Frontal cortex (tissue), 4 donors: ENCODE measurements at places on chromosomes 1 and 21. TPM values are rescaled to one million over a fixed set of nuclear protein-coding genes. Genes with fewer than 3 reads are reported as not detected.

Gene CHRNB2
- 17.9 TPM for total RNA-seq

Gene MEX3A
- total RNA-seq = 43.2 TPM

Gene RGS8
- 39.5 TPM for total RNA-seq

Gene ZMYND12
- total RNA-seq = not detected

Gene TBX19
- total RNA-seq = 0.41 TPM

Gene WNT9A
- total RNA-seq = 1.2 TPM

Gene EFNA3
- 9.8 TPM for total RNA-seq

Gene CLDN17
- total RNA-seq = not detected

Gene RPL22
- 393 TPM for total RNA-seq

Gene ANGPTL1
- total RNA-seq = 2.0 TPM

Gene FMO1
- 3.7 TPM for total RNA-seq

Gene NUAK2
- total RNA-seq = 0.41 TPM

Gene LYST
- 66.0 TPM for total RNA-seq

Gene MARCKSL1
- 373 TPM for total RNA-seq

Gene LDLRAD1
- not detected for total RNA-seq

Gene MDM4
- total RNA-seq = 46.9 TPM

Gene INAVA
- 0.82 TPM for total RNA-seq

Gene HTR6
- total RNA-seq = 0.41 TPM

Gene DVL1
- 65.2 TPM for total RNA-seq

Gene SRSF10
- total RNA-seq = 106 TPM

Gene CYP2J2
- 0.82 TPM for total RNA-seq
